Kidney epithelial cell (primary cell): ENCODE measurements at places on chromosomes 5 and 9. TPM values are rescaled to one million over a fixed set of nuclear protein-coding genes. Genes with fewer than 3 reads are reported as not detected.

CNTRL gene
- total RNA-seq, result 6.7 TPM in 2 replicates

DNA sequence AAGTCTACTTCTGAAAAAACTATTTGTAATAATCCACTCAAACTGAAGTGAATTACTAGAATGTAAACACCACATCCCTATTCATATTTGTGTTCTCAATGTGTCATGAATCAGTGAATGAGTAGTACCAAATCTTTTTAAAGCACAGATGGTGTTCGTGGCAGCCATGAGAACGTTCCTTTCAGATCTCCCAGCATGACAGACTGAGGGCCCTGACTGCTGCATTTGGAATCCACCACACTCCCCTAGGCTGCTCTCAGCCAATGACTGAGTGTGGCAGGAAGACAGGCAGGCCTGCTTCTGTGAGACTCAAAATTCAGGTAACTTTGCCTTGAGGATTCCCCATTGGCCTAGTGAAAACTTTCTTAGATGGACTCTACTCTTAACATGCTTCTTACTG is 10.9 kb upstream of the JMY start:
- no peak for DNase-seq

DNA sequence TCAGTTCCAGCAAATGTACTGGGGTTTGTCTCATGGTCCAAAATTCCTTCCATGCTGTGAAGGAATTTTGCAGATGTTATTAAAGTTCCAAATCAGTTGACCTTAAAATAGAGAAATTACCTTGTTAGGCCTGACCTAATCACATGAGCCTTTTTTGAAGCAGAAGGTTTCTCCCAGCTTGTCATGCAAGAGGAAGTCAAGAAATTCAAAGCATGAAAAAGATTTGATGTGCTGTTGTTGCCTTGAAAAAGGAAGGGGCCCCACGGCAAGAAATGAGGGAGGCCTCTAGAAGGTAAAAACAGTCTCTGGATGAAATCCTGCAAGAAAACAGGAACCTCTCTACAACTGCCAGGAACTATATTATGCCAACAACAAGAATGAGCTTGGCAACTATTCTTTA is 24.2 kb upstream of the HAPLN1 start:
- no peak for DNase-seq

- no peak for DNase-seq
Observed at GRCh38 chr9:134517069-134517680, 124.4 kb upstream of the COL5A1 start.

- no peak for DNase-seq
Observed at GRCh38 chr5:179342577-179342976, 2.7 kb downstream of the ADAMTS2 start.

- no peak for DNase-seq
Observed at GRCh38 chr5:124102486-124102885, 590.5 kb downstream of the CSNK1G3 start.

DNA sequence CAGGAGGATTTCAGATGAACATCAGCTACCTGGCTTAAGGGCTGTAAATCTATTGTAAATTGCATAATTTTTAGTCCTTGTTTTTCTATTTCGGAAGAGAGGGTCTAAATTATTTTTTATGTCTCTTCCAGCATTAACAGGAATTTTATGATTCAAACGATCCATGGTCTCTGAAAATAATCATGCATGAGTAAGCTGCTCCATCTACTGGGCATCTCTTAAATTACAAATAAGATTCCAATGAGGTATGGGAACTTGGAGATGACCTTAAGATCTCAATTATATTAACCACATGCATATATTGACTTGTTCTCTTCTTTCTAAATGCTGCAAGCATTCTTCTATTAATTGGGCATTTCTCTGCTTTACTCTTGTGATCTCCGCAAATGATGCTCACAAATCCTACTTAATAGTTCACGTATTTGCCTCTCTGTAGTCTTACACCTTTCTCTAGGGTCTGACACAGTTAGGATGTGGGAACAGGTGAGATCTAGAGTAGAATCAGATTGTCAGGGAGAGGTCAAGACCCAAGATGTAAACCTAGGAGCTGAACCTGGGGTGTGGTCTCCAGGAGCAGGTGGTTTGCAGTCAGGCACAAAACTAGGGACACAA is 86.9 kb downstream of the NUDT12 start:
- DNase-seq, result no peak

GRCh38 chr9:27395484-27395921 is 98.6 kb upstream of the EQTN start:
- DNase-seq, result no peak

DNA sequence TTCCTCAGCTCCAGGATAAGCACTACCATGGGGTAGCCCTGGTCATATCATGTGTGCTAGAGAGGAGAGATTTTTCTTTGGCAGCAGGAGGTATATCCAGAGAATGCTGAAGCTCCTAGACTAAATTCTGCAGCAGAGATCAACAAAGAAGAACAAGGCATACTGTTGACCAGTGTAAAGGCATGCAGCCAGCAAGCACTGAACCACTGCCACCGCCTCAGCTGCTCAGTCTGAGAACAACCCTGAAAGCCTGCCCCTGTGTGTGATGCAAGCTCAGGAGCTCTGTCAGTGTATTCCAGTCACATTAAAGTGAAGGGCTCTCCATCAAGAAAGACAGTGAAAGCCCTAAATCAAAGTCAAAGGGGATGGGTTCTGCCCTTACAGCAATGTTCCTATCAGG is 439.5 kb upstream of the CD180 start:
- DNase-seq, result no peak

DNA sequence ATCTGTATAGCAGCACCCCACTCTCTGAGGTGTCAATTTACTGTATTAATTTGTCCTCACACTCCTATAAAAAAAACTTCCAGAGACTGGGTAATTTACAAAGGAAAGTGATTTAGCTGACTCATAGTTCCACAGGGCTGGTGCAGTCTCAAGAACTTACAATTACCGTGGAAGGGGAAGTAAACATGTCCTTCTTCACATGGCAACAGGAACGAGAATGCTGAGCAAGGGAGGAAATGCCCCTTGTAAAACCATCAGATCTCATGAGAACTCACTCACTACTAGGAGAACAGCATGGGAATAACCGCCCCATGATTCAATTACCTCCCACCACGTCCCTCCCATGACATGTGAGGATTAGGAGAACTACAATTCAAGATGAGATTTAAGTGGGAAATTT is 602.6 kb downstream of the MTRR start:
- no peak for DNase-seq

DNA sequence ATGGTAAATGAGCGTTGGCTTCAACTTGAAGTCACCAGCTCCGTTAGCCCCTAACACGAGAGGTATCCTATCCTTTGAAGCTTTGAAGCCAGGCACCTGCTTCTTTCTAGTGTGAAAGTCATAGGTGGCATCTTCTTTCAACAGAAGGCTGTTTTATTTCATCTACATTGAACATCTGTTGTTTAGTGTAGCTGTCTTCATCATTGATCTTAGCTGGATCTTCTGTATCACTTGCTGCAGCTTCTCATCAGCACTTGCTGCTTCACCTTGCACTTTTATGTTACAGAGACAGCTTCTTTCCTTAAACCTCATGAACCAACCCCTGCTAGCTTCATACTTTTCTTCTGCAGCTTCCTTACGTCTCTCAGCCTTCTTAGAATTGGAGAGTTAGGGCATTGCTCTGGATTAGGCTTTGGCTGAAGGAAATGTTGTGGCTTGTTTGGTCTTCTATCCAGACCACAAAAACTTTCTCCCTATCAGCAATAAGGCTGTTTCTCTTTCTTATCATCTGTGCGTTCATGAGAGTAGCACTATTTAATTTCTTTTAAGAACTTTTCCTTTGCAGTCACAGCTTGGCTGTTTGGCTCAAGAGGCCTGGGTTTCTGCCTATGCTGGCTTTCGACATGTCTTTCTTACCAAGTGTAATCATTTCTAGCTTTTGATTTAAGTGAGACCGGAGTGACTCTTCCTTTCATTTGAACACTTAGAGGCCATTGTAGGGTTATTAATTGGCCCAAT is 47.2 kb downstream of the PCSK5 start:
- no peak for DNase-seq

KCNV2 gene
- not detected in 2 replicates for total RNA-seq

DNA sequence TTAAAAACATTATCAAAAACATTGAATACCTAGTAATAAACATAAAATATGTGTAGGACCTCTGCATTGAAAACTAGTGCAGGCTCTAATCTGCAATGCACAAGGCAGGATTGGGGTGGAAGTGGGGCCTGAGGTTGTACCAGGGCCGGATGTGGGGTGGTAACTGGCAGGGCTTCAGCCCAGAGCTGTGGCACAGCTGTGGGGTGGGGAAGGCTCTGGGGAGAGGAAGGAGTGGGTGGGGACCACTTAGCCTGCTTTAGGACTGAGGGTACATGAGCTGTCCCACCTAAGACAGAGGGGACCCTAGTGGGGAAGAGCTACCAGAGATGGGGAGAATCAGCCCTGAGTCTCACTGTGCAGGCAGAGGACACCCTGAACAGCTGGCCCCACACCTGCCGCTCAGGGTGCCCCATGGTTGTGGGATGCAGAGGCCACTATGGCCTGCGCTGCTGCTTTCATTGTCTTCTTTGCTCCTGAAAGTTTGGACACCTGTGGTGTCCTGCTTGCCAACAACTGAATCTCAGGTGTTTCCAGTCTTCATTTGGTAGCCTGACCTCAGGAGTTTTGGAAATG is 311.4 kb downstream of the TLE4 start:
- DNase-seq, result no peak
